ENCODE measurements at places on chromosomes 16 and 17.

GRCh38 chr17:69064476-69064875, 3.7 kb upstream of the ABCA9 start:
- no peak for DNase-seq

- no peak for DNase-seq
Observed at GRCh38 chr16:12874186-12874585, 27.2 kb upstream of the SHISA9 start.

- no peak for DNase-seq
Observed at GRCh38 chr17:44997733-44998520, 29.8 kb upstream of the C1QL1 start.

GRCh38 chr16:66637806-66638205, 33.3 kb downstream of the CMTM3 start:
- no peak for DNase-seq

DNA sequence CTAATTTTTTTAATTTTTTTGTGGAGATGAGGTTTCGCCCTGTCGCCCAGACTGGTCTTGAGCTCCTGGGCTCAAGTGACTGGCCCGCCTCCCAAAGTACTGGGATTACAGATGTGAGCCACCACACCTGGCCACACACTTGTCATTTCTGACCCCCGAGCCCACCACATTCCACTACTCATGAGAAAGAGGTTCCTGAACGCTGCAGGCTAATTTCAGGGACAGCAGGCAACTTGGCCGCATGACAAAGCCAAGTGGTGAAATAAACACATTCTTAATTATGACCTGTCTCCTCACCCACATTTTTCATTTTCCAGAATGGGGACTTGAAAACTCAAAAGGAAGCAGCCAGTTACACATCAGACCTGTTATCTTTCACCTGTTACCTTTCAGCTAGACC, 114.5 kb downstream of the ABCC6 start:
- DNase-seq, result no peak

GRCh38 chr17:78316867-78317789, 42.7 kb downstream of the SOCS3 start:
- DNase-seq, result no peak

DNA sequence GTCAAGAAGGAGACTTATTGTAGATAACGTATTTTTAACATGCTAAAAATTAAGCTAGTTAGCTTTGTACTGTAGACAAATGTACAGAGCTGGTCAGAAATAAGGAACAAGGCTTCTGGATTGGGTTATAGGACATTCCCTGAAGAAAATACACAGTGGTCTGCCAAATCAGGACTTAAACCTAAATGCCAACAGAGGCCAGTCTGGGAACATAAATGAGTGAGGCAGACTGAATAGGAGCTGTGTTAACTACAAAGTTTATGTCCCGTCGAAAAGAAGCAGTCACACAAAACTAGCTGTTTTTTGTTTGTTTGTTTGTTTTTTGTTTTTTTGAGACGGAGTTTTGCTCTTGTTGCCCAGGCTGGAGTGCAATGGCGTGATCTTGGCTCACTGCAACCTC, 120.4 kb upstream of the C17orf78 start:
- no peak for DNase-seq

GRCh38 chr17:79515646-79516571, 94.9 kb downstream of the RBFOX3 start:
- no peak for DNase-seq

GRCh38 chr17:81278831-81279230, 16.3 kb downstream of the SLC38A10 start:
- DNase-seq, result no peak

- DNase-seq, result peak; percentile 48
Observed at GRCh38 chr17:74962622-74963394, 9.8 kb downstream of the HID1 start.

DNA sequence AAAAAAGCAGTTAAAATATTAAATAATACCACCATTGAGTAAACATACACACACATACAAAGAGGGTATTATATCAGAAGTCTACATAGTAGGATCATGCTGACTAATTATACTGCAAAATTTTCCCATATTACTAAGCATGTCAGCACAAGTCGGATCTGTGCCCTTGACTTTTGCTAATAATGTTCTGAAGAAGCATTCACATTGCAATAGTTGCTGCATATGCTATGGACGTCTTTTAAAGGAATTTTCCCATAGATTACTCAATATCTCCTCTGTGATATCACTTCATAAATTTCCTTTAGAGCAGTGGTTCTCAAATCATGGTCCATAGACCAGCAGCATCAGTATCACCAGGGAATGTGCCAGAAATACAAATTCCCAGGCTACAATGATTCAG, 110.9 kb upstream of the NUDT7 start:
- DNase-seq, result no peak

DNA sequence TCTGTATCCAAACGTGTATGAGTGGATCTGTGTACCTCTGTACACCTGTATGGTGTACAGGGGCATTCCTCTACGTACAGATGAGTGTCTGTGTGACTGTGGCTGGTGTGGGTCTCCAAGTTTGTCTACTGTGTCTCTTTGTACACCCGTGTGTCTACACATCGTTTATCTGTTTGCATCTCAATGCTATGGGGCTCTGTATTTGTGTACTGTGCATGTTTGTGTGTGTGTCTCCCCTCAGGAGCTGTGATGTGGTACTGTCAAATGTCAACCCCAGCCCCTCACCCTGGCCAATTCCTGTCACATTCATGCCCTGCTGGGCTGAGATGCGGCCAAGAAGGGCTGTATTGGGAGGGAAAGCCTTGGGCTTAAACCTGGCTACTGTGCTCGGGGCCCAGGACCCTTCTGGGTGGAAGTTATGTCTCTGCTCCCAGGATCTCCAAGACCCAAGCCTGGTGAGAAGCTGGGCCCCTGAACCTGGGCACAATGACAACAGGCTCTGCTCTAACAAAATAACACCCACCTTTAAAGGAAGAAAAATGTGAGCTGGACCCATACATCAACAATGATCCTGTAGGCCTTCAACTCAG, 3.5 kb upstream of the NAGS start:
- DNase-seq, result no peak

- no peak for DNase-seq
Observed at GRCh38 chr17:82802075-82802780, 37.6 kb downstream of the ZNF750 start.

GRCh38 chr17:60314423-60314822, 77.5 kb downstream of the USP32 start:
- DNase-seq, result no peak

DNA sequence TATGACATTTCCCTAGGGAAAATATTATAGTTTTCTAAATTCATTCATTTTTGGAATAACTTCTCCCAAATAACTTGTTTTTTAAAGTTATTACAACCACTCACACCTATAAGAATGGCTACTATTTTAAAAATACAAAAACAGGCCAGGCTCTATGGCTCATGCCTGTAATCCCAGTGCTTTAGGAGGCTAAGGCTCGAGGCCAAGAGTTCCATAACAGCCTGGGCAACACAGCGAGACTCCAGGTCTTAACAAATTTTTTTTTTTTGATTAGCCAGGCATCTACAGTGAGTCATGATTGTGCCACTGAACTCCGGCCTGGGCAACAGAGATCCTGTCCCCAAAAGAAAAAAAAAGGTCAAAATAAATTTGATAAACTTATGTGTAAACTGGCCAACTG, 43.6 kb upstream of the YPEL2 start:
- no peak for DNase-seq

DNA sequence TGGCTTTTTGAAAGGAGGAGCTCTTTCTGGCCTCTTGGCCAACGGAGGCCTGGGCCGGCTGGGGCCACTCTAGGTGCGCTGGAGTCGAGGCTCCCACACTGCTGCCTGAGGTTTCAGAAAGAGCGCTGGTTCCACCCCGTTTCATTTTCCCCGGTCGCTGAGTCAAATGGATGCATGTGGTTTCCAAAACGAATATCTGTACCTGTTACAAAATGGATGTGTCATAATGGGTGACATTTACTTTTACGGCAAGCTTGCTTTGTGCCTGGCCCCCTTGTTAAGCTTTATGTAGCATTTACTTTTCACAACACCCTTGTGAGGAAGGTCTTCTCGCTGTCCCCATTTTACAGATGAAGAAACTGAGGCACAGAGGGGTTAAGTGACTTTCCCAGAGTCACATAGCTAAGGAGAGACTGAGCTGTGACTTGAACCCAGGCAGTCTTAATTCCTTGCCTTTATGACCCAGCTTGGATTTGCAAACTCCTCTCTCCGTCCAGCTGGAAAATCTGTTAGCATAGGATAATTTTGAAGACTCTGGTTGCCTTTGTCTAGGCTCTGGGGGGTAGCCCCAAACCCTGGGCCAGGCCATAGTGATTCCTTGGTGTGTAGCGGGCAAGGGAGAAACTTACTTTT, 10.6 kb downstream of the KSR1 start:
- no peak for DNase-seq

- DNase-seq, result no peak
Observed at GRCh38 chr17:68453991-68454665, 3.2 kb downstream of the WIPI1 start.

- no peak for DNase-seq
Observed at GRCh38 chr17:29565643-29566472, 979 bp downstream of the ABHD15 start.

GRCh38 chr17:48412841-48413240, 17.2 kb downstream of the SKAP1 start:
- no peak for DNase-seq

DNA sequence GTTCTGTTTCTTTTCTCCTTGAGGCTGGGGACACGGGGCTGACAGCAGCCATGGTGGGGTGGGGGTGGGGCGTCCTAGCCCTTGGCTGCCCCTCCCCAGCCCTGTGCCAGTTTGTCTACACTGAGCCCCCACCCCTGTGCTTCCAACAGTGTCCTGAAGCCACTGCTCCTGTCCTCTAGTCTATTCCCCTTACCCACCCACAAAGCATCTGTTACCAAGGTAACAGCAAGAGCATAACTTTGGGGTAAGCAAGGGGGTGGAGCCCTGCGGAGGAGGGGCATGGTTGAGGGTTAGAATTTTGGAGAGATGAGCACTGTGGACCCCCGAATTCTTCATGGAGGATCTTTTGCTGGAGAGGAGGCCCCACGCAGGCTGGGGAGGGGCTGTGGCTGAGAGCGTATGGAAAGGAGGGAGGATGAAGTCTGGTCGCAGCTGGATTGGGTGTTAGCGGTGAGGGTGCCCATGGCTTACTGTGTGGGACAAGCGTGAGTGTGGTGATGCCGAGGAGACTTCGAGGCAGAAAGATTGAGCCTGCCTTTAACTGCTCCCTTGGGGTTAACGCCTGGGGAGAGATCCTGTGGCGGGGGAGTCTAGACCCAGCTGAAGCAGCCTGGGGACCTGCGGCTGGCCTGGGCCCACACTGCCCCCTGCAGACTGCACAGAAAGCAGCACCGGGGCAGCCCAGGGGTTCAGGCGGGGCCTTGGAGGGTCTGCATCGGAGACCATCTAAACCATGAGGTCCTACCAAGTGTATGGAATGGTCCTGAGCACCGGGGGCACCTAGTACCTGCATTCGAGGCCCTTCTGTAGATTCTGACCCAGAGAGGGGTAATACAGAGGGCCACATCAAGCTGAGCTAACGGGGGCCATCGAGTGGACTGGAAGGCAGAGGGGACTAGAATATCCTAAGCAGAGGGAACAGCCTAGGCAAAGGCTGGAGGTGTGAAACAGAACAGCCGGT, 6.1 kb upstream of the STAC2 start:
- peak; percentile 41 for DNase-seq

GRCh38 chr17:82103553-82104451, 5.8 kb upstream of the FASN start:
- DNase-seq, result no peak

DNA sequence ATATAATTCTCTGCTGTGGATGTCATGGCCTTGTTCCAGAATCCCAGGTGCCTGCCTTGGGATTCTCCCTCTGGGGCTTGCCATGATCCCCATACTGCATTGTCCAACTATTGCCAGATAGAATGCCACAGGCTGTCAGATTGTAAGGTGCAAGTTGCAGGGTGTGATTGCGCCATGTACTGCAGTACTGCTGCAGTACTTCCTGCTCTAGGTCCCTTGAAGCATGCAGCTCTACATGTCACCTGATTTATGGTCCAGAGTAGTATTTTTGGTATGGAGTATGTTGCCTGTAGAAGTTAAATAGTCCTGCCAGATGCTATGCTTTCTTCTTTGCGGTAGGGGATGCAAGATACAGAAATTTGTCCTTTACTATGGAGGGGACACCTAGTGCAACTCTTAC, 7.0 kb upstream of the SLFN5 start:
- DNase-seq, result no peak

- no peak for DNase-seq
Observed at GRCh38 chr16:46916980-46917379, 32.8 kb downstream of the GPT2 start.

- no peak for DNase-seq
Observed at GRCh38 chr17:67496286-67496685, 119.2 kb downstream of the PITPNC1 start.

GRCh38 chr16:10660950-10661635, 33.6 kb downstream of the TEKT5 start:
- no peak for DNase-seq

DNA sequence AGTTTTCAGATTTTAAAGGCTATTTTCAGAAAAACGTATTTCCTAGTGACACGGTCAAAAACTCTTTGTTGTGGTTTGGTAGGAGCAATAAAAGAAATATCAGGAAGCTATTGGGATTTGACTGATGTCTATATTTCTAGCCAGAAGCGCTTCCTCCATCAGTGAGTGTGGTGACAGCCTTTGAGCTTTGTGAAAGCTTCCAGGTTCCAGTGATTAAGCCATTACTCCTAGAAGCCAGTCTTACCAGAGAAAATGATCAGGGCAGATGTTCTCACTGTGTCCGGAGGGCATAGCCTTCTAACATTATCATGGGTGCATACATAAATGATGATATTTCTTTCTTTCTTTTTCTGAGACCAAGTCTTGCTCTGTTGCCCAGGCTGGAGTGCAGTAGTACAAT, 39.6 kb downstream of the MAP2K6 start:
- no peak for DNase-seq

DNA sequence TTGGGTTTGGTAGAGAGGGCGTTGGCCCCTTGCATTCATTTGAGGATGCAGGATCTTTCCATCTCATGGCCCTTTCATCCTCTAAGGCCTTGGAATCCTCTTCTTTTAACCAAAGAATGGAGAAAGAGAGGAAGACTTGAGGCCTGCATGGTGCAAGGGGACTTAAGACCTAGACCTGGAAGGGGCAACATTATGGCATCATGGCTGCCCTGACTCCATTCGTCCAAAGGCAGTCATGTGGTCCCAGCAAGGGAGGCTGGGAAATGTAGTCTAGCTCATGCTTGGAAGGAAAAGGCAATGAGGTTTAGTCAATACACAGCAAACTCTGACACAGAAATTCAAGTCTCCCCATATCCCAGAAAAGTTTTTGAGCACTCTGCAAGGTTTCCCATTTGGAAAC, 30.7 kb upstream of the CDRT4 start:
- DNase-seq, result no peak

DNA sequence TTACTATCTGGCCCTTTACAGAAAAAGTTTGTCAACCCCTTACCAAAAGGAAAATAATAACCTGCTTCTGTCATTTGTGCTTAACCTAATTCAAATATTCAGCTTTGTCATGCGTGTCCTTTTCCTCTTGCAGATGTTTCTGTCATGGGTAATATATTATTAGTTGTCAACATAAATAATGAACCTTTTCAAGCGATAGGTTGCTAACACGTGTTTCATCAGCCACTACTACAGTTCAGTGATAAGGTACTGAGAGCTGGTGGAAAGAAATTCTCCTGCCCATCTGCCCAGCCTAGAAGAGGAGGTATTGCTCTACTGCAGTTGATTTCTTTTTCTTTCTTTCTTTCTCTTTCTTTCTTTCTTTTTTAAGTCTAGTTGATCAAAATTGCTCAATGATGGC, 12.0 kb upstream of the SRSF1 start:
- no peak for DNase-seq
